ENCODE measurements at places on chromosomes 16 and 17.

- DNase-seq: no peak
Measured at GRCh38 chr16:9409560-9410493, 318.4 kb downstream of the HAPSTR1 start.

- no peak for DNase-seq
Measured at GRCh38 chr16:31360251-31360650, 5.3 kb downstream of the ITGAX start.

- DNase-seq: no peak
Measured at GRCh38 chr16:9415545-9415944, 324.1 kb downstream of the HAPSTR1 start.

DNA sequence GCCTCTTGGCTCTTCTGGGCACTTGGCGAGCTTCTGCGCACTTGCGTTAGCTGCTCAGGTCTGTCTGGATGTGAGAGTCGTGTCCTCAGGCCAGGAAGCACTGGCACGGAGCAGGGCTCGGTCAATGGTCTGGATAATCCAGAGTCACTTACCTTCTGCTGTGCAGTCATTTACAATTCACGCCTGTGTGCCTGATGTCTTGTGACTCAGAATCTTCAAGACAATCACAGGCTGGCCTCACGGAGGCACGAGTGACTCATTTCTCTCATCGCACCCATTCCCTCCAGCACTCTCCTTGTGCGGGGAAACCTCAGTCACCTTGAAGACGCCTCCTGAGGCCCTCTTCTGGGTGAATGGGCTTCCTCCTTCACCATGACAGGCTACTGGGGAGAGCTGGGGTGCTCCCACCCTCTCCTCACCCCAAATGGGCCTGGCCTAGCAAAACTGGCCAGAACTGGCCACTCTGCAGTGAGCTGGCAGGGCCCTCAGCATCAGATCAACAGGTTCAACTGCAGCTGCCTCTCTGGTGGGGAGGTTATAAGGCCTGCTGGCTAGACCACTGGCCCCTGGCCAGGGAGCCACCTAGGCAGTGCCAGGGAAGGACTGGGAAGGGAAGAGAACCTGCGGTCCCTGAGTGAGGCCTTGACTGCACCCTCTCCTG, 1.9 kb upstream of the CAPN15 start:
- DNase-seq: no peak

DNA sequence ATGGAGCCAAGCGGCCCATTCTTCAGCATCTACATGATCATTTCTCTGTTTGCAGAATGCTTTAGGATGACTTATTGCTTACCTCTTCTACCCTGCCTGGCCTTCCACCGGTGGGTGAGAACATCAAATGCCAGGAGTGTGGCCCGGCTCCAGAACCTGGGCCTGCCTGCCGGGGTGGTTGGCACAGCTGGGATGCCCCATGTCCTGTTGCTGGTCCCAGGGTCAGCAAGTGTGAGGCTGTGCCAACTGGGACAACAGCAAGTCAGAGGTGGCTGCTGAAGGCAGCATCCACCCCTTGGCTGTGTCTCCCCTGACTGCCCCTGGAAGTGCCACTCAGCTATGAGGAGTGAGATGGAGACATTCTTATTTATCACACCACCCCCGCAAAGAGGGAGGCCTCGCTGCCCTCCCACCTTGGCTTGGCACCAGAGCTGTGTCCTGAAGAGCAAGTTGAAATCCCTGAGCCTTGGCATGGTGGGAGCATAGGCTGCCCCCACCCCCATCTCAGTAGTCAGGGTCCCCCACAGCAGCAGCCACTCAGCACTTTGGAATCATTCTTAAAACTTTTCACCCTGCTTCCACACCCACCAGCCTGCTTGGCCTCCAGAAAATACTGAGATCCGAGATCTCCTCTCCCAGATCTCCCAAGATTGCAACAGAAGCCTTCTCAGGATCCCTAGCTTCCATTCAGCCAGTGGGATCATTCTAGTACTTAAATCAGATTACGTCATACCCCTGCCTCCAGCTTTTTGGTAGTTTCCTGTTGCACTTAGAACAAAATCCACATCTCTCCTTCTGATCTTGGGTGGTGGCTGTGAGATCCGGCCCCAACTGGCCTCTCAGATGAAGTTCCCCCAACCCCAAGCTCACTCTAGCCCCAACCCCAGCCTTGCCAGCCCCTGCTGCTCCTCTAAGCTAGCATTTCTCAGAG, 127.5 kb downstream of the SOCS1 start:
- no peak for DNase-seq
